ENCODE measurements at places on chromosomes 6 and 20.

DNA sequence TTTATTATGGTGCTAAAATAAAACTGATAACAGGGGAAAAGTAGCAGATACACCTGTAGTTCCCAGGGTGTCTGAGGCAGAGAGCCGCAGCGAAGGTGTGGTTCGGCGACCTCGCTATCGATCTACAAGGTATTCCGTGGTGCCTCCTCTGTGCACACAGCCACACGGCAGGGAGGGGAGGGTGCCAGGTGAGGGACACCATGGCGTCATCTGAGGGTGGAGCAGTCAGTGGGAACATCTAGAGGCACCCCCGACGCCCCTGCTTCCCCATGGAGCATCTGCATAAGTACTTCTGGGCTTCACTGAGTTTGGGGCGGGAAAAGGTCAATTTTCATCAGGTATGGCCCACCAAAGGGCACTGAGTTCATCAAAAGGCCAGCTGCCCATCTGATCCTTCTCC, 243.3 kb downstream of the TAF4 start:
- no peak for DNase-seq

DNA sequence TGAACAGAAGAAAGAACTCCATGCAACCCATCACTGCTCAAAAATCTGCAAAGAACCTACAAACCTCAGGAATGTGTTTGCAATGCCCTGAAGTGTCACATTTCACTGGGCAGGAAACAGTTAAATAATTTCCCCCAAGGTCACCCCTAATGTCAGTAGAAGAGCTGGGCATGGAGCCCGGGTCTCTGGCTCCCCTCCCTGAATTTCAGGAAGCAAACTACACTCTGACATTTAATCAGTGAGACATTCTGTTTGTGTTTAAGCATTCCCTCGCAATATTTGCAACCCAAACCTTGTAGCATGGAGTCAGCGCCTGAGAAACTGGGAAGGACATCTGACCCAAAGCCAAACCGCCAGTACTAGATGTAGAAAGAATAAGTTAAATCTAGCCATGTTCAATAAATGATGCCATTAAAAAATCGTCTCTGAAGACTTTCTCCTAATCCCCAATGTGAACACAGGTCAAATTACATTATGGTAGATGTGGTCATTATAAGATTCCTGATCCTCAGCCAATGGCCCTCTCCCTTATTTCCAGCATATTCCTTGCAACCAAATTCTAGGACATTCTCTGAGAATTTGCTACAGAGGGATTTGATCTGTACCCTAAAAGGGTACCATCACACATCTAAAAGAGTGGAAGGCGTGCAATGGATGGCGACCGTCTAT, 91.2 kb upstream of the ADTRP start:
- no peak for DNase-seq

DNA sequence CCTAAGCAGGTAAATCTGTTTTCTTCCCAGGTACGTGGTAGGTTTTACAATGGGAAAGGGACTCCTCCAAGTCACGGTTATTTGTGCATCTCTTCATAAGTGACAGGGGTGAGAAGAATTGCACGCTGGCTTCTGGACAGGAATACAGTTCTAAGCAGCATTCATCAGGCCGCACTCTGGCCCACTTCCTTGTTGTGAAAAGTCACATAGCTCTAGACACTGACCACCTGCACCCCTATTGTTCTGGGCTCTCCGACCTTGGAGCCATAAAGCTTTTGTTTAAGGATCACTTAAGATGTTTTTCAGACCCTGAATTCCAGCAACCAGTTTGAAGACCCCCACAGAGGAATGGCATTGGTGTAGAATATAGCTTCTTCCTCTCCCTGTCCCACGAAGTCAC, 31.4 kb downstream of the RAMACL start:
- no peak for DNase-seq

GRCh38 chr20:40891351-40891750, 137.3 kb upstream of the TOP1 start:
- DNase-seq = no peak

Measured in NCI-H1694 (cell line).